Forelimb muscle (tissue), 1 donor: ENCODE measurements at places on chromosomes 1 and 21.
A peak's percentile ranks its signal among the peaks of the same experiment; 100 is the strongest.

- no peak for DNase-seq
Observed at GRCh38 chr1:64875606-64876005, 90.7 kb downstream of the JAK1 start.

DNA sequence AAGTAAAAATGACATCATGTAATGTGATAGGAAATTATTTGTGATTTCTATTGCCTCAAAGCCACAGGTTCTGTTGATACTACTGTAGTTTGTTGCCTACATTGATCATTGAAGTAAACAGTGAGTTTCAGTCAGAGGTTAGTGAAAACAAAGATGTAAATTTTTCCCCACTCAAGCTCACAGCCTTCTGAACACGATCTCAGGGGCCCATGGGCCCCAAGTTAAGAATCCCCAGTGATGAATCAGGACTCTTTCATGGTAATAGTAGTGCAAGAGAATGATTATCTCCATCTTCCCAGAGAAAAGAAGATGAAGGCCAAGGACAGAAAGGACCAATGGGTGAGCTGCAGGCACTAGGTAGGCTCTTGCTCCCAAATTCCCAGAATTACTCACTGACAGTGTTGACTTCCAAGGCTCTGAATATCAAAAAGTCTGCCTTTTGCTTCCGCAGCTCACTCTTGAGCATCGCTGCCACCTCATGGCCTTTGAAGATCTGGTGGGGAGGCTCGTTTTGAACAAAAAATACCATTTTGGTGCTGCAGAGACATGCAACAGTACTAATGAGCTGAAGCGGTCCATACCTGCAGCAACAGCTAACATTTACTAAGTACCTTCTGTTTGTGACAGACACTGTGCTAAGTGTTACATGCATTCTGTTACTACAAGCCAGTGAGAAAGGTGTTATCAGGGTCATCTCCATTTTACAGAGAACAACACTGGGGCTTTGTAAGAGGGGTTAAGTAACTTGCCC is 113.3 kb downstream of the KIAA0319L start:
- DNase-seq: no peak

DNA sequence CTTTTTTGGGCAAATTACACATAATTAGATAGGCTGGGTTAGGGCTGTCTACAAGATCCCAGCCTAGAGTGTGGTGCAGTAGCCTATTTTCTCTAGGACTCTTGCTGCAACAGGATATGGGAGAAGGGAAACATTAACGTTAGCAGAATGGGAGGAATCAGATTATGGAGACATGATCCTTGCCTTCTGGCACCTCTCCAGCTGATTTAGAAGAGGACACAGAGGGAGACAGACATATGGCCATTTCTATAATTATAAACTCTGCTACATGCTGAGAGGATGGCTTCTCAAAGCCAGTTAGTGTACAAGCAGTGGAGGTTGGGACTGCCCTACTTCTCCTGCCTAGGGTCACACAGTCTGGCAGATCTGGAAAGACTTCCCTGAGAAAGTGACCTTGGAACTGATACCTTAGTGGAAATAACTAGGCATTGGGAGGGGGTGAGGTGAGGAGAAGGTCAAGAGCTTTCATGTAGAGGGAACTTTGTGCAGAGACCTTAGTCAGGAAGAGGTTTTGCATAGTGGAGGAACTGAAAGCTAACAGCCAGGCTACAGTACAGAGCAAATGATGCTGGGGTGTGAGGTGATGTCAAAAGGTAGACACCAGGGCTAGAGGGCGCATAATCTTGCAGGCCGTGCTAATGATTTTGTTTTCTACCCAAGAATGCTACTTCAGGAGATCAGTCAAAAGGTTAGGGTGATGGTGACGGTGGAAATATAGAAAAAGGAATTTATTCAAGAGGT is 1.2 kb upstream of the CD1D start:
- DNase-seq: no peak

- DNase-seq: no peak
Observed at GRCh38 chr1:220243947-220244346, 28.3 kb downstream of the RAB3GAP2 start.

DNA sequence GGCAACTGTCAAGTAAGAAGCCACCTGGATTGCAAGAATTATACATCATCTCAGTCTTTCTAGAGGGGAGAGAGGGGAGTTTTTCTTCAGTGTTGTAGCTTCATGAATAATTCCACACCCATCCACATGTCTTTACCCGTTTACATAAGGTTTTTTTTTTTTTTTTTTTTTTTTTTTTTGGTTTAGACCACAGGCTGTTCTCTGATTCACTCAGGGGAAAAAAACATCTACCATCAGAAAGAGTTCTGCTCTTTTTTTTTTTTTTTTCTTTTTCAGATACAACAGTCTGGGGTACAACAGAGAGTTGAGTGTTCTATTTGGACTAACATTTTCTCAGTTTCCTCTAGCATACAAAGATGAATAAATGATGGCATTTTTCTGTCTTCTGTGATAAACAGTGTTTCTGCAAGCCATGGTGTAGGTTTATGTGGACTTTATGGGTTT is 4.9 kb upstream of the KIF14 start:
- DNase-seq: no peak

DNA sequence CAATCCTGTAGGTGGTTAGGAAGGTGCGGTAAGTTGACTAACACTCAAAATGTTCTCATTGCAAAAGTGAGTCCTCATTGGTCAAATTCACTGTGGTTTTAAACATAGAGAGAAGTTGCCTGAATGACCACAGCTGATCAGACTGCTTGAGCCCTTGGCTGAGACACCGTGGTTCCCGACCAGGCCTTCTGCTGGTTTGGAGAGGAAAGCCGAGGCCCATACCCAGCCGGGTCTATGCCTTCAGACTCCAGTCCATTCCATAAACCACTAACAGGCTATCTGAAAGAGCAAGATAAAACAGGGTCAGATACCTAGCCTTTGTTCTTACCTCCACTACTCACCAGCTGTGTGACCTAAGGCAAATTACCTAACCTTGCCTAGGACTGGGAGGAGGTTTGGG is 133.9 kb downstream of the LMX1A start:
- DNase-seq: no peak

GRCh38 chr1:106907795-106908194 is 148.7 kb upstream of the PRMT6 start:
- DNase-seq: no peak

DNA sequence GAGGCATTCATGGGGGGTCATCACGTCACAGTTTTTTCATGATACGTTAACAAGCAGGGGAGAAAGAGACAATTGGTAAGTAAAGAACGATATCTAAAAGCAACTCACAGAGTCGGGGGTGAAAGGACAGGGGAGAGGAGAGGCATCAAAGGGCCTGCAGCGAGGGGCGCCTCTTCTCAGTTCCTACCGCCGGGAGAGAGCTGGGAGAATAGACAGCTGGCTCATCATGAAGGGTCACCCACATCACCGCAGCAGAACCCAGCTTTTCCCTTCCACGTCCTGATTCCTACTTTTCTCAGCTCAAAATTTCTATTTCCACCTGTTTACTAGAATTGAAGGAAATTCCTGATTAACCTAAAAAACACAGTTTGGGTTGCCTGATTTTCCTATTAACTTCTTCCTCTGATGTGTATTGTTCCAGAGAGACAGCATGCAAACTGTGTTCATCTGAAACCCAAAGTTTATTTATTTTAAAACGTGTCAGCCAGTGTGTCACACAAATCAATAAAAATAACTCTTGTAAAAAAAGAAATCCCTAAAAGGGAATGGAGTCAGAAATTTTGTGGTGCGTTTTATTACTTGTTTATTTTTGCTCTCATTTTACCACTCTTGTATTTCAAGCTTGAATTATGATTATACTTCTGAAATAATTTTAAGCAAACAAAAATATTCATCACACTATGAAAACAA is 75.4 kb downstream of the SLC25A24 start:
- DNase-seq: no peak

- no peak for DNase-seq
Observed at GRCh38 chr21:34599534-34600101, 15.3 kb downstream of the RCAN1 start.

DNA sequence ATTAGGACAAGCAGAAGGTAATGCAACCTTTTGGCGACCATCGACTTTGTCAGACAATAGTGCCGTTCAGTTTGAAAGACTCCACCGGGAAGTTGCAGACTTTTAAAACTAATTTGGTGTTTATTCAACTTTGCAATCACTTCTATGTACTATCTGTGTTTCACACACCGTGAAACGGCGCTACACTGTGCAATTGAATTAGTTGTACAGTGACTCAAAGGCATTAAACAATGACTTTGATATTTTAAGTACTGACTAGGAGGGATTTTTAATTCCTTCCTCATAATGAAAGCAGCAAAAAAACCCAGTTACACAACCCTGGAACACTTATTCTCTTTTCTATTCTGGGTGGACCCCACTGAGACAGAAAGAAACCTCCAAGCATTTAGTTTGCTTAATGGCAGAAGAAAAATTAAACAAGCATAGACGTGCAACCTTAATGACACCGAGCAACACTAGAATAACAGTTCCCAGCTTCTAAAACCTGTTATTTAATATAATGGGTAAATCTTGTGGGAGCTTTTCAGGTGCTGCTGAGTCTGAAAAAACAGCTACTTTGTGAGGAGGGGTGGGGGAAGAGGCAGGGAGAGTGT is 176.8 kb downstream of the LMO4 start:
- no peak for DNase-seq

- no peak for DNase-seq
Observed at GRCh38 chr1:38474738-38475623, 384.6 kb downstream of the RRAGC start.

GRCh38 chr1:160097151-160097910 is 1.1 kb downstream of the IGSF8 start:
- no peak for DNase-seq

DNA sequence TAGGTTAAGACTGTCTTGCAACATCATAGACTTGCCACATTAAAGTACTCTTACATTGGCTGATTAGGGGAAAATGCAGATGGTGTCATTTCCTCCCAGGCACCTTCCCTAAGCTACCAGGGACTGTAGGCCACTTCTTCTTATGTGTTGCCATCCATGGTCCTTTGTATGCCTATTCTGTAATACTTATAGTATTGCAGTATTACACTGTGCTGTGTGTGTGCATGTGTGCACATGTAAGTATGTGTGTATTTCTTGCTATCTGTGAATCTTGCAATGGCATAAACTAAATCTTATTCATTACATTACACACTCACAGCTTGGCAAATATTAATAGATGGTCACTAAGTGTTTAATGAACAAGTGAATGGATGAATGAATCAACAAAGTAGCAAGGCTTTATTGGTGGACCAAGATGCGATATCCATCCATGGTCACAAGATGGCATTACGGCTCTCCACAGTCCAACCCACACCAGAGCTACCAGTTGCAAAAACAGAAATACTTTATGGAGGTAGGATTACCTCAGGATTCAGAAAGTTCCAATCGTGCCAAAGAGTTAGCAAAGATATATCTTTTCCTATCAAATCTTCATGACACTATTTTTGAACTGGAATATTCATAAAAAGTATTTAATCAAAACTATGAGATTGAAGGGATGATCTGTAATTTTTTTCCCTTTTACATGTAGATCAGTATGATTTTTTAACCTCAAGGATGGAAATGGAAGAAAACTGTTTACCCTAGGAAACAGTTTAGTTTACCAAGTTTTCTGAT is 160.2 kb downstream of the DENND1B start:
- DNase-seq: peak; percentile 1

DNA sequence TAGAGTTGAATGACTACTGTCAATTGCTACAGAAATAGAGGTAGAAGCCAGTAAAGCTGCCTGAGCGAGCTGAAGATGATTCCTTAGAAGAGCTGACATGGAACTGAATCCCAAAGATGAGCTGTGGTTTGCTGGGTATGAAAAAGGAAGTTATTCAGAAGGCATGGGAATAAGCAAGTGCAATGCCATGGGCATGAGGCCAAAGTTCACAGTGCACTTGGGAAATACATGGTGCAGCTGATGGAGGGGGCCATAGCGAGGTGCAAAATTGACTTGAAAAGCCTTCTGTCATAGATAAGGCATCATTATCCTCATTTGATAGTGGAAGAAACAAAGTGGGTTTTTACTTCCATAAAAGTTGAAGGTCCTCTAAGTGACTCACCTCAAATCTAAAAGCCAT is 88.6 kb downstream of the NEK7 start:
- no peak for DNase-seq

GRCh38 chr1:97630281-97630680 is 290.6 kb downstream of the DPYD start:
- DNase-seq: no peak

GRCh38 chr1:64687725-64688327 is 57.0 kb upstream of the RAVER2 start:
- no peak for DNase-seq

DNA sequence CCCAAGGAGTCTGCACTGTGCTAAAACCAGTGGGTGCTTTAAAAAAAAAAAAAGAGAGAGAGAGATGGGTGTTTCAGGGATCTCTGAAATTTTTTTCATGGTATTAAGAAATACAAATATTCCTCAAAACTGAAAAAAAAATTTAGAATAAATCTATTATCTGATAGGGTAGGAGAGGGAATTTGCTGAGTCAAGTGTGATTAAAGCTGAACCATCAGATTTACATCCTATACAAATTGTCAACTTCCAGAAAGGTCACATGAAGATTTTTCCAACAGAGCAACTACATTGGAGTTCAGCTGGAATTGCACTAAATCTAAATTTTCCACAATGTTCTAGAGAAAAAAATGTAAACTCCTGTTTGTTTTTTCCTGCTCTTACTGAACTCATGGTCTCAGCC is 79.3 kb upstream of the DSCAM start:
- no peak for DNase-seq

GRCh38 chr1:53370369-53370961 is 42.6 kb upstream of the LRP8 start:
- DNase-seq: no peak

DNA sequence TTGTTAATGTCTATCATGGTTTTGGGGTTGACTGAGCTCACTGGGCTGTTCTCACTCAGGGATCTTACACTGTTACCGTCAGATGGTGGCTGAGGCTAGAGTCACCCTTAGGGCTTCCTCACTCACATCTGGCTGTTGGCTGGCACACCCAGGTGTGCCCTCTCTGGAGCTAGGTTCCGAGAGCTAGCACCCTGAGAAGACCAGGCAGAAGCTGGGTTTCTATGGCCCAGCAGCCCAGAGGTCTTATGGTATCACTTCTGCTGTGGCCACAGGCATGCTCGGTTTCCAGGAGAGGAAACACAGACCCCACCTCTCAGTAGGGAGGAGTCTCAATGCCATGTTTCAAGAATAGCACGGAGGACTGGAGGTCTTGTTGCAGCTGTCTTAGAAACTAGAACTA is 20.7 kb upstream of the KIF1B start:
- DNase-seq: no peak

DNA sequence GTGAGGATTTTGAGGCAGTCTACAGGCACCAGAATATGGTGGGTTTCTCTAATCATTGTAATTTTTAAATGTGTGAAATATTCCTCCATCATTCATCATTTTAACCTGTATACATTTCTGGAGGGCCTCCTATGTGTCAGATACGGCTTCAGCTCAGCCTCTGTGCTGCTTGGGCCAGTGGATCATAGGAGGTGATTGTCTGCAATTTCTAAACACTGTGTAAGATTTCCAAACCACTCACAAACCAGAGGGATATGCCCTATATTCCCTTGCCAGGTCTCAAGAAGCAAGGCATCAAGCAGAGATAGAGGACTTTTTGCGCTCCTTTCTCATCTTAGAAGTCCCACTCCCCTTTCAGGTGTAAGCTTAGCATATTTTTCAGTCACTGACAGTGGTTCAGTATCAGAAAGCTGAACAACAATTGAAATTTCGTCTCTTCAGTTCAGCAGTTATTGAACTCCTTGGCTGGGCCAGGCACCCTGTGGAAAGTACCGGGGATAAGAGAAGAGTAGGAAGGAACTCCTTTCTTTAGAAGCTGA is 190.9 kb downstream of the NFIA start:
- no peak for DNase-seq
